ENCODE measurements at places on chromosomes 13 and 19.
A peak's percentile ranks its signal among the peaks of the same experiment; 100 is the strongest.

GRCh38 chr13:31090096-31090495 lies 71.6 kb downstream of the HSPH1 start:
- DNase-seq = no peak

DNA sequence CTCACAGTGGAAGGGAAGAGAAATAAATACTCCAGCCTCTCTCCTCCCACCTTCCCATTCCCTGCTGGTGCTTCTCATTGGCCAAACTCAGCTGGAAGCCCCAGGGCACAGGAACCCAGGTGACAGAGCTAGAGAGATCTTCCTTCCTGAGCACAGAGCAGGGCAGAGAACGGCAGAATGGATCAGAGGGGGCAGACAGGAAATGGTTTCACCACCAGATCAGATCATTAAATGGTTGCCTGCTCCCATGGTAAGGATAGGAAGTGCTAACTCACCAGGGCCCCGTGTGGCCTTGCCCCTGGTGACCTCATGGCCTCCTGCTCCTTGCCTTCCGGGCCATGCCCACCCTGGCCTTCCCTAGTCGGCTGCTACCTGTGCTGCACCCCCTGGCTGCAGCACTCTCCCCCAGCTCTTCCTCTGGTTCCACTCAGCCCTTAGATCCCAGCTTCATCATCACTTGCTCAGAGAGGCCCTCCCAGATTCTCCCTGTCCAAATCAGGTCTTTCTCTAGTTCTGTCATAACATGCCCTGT lies 108.7 kb downstream of the DPF1 start:
- no peak for DNase-seq

DNA sequence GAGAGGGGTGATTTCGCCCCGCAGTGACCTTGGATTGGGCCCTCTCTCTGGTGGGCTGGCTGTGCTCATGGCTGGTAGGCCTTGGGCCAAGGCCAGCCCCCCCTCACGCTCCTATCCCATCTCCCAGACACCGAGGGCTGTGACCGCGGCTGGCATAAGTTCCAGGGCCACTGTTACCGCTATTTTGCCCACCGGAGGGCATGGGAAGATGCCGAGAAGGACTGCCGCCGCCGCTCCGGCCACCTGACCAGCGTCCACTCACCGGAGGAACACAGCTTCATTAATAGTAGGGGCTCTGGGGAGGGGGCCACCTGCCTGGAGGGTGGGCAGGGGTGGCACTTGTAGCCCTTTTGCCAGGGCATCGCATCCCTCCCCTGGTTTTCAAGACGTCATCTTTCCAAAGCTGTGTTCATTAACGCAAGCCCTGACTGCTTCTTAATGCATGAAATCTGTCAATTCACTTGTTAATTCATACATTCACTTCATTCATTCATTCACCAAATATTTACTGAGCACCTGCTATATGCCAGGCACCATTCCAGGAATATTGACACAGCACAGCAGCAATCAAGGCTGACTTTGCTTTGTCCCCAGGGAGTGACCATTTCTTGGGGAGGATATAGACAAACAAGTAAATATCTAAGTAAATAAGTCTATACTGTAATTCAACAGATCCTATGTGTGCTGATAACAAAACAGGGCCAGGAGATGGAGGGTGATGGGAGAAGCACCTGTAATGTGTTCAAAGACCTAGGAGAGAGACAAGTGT lies 26.6 kb downstream of the NCAN start:
- DNase-seq = no peak

DNA sequence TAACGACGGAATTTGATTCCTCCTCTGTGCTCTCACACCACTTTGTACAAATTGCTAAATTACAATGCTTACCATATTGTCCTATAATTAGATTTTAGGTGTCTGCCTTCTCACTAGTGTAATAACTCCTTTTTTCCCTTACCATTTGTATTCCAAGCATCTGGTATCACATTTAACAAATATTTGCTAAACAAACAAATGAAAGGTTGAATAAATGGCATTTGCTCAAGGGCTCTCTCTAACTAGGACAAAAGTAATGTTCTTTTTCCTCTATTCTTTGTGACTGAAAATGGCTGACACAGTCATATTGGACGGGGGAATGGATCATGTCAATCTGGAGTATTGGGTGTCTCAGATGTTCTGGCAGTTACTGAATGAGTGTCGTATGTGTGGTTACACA lies 99.7 kb downstream of the ENOX1 start:
- DNase-seq = no peak

DNA sequence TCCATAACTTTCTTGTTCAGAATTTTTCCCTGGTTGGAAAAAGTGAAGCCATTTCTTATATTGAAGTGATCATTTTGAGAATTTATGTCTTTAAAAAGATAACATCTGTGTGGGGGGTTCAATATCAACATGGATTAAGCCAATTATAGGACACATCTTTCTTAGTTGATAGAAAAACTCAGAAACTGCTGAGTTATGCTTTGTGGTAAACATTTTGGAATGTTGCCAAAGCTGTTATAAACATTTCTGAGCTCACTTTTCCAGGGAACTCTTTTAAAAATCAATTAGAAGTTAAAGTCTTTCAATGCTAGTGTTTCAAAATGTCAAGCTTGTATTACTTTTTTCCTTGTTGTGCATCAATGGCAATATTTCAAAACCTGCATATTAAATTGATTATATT lies 248.8 kb downstream of the DACH1 start:
- no peak for DNase-seq

GRCh38 chr19:43362179-43362578 lies 8.7 kb downstream of the CD177 start:
- no peak for DNase-seq

DNA sequence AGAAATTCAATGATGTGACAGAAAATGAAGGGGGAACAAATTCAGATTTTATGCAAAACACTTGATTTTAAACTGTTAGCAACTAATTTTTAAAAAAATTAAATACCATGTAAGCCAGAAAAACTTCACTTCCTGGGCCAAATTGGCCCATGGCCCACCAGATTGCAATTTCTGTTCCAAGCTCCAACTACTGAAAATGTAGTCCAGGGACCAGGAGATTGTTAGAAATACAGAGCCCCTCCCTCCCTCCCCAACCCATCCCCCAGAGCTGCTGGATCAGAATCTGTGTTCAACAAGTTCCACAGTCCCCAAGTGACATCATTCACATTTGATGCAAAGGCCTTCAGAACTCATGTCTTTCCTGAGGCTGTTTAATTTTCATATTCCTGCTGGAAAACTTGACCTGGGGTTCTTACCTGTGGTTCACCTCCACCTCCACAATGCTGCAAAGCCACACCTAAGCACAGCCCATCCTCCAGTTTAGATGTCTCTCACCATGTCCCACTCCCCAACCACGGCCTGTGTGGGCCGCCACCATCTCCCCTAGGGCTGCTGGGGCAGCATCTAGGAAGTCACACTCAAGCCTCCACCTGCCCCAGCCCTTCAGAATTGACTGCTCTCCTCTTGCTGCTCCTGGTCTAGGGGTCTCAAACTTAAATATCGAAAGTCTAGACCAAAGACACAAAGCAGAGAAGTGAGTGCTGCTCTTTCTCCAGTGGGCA lies 482.0 kb downstream of the UQCRFS1 start:
- no peak for DNase-seq

DNA sequence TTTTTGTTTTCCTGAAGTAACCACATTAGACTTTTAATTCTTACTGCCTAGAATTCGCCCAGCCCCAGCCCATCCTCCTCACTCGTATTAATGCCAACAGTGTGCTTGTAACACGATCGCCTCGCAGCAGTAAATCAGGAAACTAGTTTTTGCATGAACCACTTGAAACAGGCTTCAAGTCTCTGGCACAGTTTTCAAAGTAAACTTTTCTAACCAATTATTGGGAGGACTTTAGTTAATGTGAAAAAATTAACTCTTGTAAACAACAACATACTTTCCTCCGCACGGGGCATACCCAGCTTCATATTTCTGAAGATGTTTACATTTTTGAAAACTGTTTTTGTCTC lies 39.2 kb downstream of the TNFRSF19 start:
- no peak for DNase-seq

GRCh38 chr13:90868321-90868920 lies 479.1 kb upstream of the MIR17HG start:
- DNase-seq = no peak

GRCh38 chr19:40465025-40465556 lies 454 bp downstream of the BLVRB start:
- no peak for DNase-seq

DNA sequence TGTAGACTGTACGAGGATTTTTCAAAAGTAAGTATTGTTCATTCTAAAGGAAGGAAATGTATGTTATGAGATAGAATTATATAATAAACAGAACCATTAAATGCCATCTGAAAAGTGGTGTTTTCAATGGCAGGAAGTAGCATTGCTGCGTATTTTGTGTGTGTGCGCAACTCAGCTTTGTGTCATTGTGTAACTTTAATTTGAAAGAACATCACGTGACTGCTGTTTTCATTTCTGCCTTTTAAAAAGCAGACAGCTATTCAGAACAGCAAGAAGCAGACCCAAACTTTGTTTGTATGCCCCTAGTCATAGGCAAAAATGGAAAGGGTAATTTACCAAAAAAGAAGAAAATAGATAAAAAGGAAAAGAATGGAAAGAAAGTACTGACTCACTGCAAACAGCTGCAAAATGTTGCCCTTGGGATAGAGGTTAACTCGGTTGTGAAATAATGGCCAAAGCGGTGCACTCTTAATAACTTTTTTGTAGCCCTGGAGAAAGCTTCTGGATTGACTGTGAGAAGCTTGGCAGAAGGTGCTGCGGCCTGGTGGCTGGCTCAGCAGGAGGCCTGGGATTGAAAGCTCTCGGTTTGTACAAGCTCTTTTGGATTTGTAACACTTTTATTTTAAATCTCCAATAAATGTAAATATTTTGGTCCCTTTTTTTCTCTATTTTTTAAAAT lies 97.3 kb downstream of the GGACT start:
- no peak for DNase-seq

GRCh38 chr19:51108066-51108804 lies at the start of gene CTU1:
Gene CTU1 (minus strand): TSS chr19:51108409. CDS start chr19:51104569, 3,840 bp downstream.
- DNase-seq = peak; percentile 96

DNA sequence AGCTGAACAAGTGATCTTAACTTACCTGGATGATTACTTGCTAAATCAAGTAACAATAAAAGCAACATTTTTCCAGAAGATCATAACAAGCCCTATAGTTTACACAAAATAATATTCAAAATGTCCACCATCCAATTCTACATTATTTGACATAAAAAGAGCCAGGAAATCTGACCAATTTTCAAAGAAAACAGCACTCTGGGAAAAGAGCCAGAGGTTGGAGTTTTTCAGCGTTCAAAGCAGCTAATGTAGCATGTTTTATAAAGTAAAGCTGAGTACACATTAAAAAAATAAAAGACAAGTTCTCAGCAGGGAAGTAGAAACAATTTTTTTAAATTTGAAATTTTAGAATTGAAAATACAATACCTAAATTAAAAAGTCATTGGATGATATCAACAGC lies 62.6 kb downstream of the UFM1 start:
- DNase-seq = no peak

DNA sequence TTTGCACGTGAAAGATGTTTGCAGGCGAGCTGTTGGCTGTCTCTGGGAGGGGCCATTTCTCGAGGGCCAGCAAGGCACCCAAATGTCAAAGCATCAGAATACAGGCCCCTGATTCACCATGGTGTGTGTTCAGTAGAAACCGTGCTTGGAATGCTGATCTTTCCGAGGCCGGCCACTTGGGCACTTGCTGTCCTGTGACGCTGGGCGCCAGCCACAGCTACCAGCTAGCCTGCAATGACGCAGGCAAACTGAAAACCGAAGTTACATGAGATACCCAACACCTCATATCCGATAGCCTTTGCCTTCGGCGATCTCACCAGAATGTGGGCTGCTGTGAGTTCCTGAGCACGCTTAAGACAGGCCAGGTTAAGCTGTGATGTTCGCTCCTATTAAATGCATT lies 12.0 kb downstream of the THOP1 start:
- no peak for DNase-seq

GRCh38 chr13:80235166-80235966 lies 105.6 kb downstream of the SPRY2 start:
- DNase-seq = peak; percentile 43

Data from HEK293T (cell line).